ENCODE measurements at places on chromosomes 2 and 18. TPM values are rescaled to one million over a fixed set of nuclear protein-coding genes. Genes with fewer than 3 reads are reported as not detected.

- DNase-seq = no peak
Observed at GRCh38 chr2:45282646-45283045, 273.4 kb upstream of the SIX2 start.

DNA sequence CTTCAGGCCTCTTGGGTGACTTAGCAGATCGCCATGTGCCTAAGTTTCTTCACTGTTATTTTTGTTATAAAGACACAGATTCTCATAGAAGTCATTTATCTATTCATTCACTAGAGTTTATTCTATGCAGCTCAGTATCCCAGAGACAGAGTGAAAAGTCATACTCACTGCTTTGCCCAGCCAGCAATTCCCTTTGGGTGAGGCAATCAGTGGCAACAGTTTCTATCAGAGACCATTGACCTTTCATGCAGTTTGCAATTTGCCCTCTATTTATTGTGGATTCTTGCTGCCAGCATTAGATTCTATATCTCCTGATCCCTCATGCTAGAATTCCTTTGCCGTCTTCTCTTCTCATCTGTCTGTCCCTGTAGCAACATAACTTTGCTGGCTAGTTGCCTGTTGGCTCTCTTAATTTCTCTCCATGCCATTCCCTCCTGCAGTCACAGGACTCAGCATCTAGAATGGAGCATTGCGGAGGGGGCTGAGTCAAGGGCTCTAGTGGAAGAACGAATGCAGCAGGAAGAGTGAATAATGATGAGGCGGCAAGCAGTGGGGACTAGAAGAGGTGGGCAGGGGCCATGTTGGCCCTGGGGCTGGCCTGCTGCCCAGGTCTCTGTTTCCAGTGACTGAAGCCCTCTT, 12.2 kb downstream of the SLC9A4 start:
- DNase-seq = no peak

DNA sequence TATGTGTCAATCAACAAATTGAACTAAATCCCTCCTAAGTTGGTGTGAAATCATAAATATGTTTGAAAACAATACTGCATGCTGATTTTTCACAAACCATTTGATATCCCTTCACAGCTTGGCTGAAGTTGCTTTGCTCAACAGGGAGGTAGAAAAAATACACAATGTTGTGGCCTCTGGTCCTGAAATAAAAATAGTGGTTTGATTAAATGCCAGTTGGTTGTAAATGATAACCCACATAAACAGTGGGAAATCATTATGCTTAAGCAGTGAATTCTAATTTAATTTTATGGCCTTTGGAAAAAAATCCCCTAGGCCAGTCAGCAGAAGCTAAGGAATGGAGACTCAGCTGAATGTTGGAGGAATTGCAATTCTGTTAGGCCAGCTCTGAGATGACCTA, 359.4 kb upstream of the CWC22 start:
- no peak for DNase-seq

DNA sequence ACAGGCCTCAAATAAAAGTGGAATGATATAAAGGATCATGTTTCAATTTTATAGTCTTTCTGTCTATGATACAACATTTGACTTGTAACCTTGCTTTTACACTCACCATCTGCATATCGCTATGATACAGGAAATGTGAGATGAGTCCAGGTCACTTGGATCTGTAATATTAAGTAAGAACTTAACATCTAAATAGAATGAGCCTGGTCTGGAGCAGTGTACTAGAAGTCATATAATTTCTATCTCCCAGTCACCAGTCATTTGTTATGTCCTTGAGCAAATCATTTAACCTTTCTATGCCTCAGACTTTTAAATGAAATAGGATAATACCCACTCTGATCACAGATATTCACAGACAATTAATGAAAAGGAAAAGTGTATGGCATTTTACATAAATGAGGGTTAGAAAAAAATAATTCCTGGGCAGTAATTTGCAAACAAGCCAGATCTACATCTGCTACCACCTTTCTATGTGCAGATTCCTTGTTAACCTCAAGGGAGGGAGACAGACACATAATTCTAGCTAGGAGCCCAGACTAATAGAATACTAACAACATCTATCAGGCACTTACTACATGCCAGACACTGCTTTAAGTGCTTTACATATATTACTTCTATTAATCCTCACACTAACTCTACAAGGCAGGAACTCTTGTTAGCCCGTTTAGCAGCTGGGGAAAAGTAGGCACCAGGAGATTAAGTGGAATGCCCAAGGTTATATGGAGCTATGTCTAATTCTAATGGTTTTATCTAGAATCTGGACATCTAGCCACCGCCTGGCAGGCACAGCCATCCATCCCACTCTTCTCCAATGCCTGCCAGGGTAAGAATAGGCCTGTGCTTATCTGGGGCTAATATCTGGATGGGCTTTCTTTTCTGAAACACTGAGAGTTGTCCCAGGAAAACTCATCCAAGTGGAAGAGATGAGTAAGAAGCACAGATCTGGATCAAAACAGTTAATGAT, 313.6 kb upstream of the CDH20 start:
- no peak for DNase-seq

DNA sequence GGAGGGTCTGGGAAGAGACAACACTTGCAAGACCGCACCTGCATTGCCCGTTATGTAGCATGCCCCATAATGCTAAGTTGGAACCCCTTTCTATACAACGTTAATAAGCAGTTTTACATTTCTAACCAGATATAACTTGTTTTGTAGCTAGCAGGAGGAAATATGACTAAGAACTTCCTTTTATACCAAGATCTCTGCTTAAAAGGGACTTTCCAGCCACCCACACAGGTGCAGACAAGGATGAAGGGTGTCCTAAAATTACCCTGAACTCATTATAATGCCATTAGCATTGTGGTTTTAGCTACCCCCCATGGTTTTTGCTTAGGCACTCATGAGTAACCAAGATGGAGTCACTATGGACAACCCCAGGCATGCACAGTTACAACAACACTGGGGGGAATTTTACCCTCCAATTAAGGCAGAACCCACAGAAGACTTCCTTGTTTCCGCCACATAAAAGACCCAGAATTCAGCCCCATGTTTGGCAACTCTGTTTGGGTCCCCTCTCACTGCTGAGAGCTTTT, 362.8 kb downstream of the CBLN2 start:
- DNase-seq = no peak

GRCh38 chr2:102978091-102978490, 216.3 kb downstream of the TMEM182 start:
- DNase-seq = no peak

DNA sequence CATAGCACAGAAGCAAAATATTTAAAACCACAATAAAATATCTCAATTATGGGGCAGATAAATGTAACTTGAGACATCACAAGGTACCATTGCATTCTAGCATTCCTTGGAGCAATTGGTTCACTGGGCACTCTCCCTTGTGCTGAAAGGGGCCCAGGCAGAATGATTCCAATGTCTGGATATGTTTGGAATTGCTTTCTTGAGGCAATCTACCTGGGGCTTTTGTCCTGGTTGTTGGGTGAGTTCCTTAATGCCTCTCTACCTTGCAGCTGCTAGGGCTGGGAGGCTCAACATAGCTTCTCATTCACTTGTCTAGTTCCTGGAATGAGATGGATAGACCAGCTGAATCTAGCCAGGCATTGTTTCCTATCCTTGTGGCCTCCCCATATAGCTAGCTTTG, 539.6 kb upstream of the FSHR start:
- no peak for DNase-seq

- no peak for DNase-seq
Observed at GRCh38 chr2:31127931-31128330, 10.3 kb downstream of the GALNT14 start.

DNA sequence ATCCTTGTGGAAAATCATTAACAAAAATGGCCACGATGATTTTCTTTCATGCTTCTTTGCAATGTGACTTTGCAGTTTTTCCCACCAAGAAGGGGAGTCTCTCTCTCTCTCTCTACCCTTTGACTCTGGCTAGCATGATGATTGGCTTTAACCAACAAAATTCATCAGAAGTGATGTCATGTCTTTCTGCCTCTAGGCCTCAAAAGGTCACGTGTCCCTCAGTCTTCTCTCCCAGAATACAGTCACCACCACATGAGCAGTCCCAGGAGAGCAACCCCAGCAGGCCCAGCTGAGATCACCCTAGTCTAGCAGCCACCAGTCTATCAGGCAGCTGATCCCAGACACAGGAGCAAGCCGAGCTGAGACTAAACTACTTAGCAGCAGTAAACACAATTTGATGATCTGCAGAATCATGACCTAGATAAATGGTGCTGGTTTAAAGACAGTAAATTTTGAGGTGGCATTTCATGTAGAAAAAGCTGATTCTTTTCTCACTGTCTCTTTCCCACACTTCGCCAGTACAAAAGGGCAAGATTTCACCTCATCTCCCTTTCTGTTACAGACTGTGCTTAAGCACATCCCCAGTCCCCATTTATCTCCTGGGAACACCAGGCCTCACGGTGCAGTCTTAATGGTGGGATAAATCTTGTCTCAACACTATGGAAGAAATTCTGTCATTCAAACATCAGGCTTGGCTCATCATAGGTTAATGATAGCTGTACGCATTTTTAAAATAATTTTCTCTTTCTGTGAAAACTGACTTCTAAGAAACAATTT, 132.7 kb downstream of the SCG2 start:
- DNase-seq = no peak

IL1R2 gene
- 15.6 TPM for total RNA-seq

DNA sequence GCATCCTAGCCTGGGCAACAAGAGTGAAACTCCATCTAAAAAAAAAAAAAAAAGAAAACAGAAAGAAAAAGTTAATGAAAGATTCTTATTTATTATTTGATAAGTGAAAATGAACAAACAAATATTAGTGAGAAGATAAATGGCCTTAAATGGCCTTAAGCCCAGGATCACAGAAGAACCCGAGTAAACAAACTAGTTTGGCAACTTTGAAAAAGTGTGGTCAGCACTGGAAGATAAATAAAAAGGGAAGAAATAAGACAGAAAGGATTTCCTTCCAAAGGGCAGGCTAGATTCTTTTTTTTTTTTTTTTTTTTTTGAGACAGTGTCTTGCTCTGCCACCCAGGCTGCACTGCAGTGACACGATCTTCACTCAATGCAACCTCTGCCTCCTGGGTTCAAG, 692.4 kb downstream of the CPS1 start:
- no peak for DNase-seq

GRCh38 chr18:6607343-6607742, 122.2 kb upstream of the ARHGAP28 start:
- no peak for DNase-seq

ABCB11 gene
- 0.79 TPM for total RNA-seq

- DNase-seq = no peak
Observed at GRCh38 chr2:137048455-137048854, 283.1 kb downstream of the THSD7B start.

DNA sequence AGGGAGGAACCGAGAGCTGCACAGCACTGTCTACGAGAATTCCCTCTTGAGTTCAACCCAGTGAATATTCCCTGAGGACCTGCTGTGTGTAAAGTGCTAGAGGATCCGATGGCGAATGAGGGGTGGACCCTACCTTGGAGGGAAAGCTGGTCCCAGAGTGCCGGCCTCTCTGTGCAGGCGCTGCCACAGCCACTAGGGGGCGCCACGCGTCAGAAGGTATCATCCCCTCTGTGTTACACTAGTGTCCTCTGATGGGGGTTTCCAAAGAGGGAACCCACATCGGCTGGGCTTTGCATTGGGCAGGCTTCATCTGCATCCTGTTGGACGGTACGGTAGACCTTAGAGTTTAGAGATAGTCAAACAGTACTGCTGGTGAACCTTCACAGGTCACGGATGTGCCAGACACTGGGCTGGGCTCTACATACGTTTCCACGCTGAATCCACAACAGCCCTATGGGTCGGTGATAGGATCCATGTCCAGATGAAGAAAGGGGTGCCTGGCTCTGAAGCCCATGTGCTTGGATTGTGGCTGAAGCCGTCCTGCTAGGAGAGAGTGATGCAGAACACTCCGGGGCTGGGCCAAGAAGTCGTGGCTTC, 39.0 kb downstream of the COA5 start:
- no peak for DNase-seq

DNA sequence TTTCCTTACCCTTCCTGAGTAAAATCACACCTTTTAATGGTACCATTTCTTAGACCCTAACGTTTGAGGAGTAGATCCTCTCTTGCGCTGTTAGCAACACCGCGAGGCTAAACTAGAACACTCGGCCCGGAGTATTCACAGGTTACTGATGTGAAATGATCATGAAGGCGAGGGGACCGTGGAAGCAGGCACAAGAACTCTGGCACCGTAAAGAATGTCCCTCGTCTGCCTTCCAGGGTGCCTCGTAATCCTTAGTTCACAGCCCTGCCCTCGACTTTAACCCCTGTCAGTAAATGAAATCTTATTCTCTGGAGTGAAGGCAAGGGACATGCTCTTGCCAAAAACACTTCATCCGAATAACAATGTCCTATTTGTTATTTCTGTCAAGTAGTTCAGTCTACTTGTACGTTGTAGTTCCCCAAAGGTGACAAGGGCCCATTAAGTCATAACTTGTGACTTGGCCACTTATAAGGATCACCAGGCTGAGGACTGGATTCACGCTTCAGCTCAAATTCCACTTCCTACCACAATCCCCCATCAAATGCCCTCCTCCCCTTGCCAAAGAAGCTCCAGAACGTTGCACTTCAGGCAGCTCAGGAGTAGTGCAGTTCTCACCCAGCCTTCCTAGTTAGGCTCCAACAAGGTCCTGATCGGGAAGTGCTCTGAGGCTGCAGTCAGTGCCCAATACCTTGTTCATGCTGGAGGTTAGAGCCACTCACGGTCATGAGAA, 43.3 kb upstream of the ITM2C start:
- DNase-seq = no peak

GCC2 gene
- 45.7 TPM for total RNA-seq

GRCh38 chr2:238114851-238115660, 14.9 kb downstream of the ESPNL start:
- DNase-seq = no peak

DNA sequence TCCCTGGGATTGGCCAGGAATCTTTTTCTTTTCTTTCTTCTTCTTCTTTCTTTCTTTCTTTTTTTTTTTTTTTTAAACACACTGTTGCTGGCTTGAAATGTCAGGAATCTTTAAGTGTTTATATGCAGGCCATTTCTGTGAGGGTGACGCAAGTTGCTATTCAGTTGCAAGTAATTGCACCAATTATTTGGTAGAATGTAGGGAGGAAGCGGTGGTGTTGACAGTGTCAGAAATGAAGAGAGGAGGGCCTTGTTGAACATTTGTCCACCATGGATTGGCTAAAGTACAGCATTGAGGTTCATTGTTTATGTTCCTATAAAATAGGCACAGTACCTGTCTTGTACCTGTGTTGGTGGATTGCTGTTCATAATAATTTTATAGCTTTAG, 6.5 kb downstream of the RPIA start:
- DNase-seq = no peak

GRCh38 chr18:48219037-48219809, 190.0 kb downstream of the ZBTB7C start:
- DNase-seq = no peak

DNA sequence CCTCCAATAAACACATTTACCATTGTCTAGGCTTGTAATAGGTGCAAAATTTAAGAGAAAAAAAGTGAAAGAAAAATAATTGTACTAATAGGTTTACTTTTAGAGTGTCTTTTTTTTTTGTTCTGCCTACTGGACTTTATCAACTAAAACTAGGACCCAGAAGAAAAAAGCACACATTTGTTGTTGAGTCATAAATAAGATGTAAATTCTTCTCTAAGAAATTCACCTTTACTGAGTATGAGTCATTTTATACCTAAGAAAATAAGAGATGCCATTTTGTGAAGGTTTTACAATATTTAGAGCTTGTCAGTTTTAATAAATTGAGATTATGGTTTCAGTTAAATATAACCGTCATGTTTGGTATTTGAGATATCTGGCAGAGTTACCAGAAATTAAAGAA, 19.2 kb downstream of the FARP2 start:
- DNase-seq = no peak

RUFY4 gene
- 0.10 TPM for total RNA-seq
